ENCODE measurements at places on chromosomes 1 and 21. TPM values are rescaled to one million over a fixed set of nuclear protein-coding genes. Genes with fewer than 3 reads are reported as not detected.

GRCh38 chr1:204408074-204408507 lies 3.5 kb downstream of the PPP1R15B start:
- H3K27ac ChIP-seq = peak overlapping the region; percentile 3
- peaks cover 34% of the 10 kb centered on the region for H3K36me3 ChIP-seq
- peak overlapping the region; percentile 88 for H3K4me3 ChIP-seq
- H3K27me3 ChIP-seq = no peaks in the 10 kb centered on the region

Gene S100A7
- not detected for total RNA-seq

Gene OR2G6
- not detected for total RNA-seq

GRCh38 chr1:198641501-198641900 lies 2.7 kb downstream of the PTPRC start:
- H3K36me3 ChIP-seq = no peaks in the 10 kb centered on the region
- H3K27me3 ChIP-seq = no peaks in the 10 kb centered on the region
- DNase-seq = no peak

DNA sequence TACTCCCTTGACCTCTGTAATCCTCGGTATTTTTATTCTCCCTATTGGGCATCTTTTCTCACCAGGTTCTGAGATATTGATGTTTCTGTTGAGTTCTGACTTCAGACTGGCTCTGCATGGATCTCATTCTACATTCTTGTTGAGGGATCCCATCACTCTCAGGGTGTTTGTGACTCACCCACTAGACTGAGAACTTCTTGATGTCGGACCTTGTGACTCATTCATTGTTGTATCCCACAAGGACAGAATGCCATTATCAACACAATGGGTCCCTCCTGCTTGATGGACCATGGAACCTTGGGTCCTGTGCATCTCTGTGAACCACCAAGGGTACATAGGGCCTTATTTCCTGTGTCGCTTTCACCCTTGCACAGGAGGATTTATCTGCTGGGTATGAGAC lies 174.1 kb downstream of the PBX1 start:
- H3K4me3 ChIP-seq = no peak overlapping the region
- no peaks in the 10 kb centered on the region for H3K4me1 ChIP-seq
- H3K27me3 ChIP-seq = no peaks in the 10 kb centered on the region
- DNase-seq = no peak

Gene SEC16B
- total RNA-seq = 1.9 TPM

Gene C1QA
- 935 TPM for total RNA-seq

- H3K27me3 ChIP-seq = no peaks in the 10 kb centered on the region
- H3K27ac ChIP-seq = no peak overlapping the region
- no peaks in the 10 kb centered on the region for H3K4me1 ChIP-seq
- H3K36me3 ChIP-seq = no peaks in the 10 kb centered on the region
- no peak for DNase-seq
Measured at GRCh38 chr1:117215019-117215418, 4.3 kb upstream of the VTCN1 start.

Gene LCE2C
- total RNA-seq = not detected

- H3K27ac ChIP-seq = peak overlapping the region; percentile 63
- peaks cover 14% of the 10 kb centered on the region for H3K4me1 ChIP-seq
- no peaks in the 10 kb centered on the region for H3K27me3 ChIP-seq
- peak; percentile 65 for DNase-seq
- H3K36me3 ChIP-seq = no peaks in the 10 kb centered on the region
Measured at GRCh38 chr21:43278359-43278758, 109.6 kb downstream of the CRYAA start.

DNA sequence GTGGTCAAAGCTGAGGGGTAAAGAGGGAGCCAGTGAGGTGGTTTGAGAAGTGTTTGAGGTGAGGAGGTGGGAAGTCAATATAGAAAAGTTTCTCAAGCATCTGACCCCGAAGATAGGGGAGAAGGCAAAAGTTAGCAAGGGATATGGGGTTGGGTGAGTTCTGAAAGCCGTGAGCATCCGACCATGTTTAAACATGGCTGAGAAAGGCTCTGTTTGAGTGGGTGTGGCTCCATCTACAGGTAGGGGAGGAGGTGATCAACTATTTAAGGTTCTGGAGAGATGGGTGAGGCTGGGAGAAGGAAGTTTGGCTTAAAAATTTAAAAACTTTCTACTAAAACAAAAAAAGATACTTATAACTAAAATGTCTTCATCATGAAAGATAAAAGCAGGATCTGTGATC lies 273.8 kb downstream of the KCNJ6 start:
- DNase-seq = no peak
- H3K27ac ChIP-seq = no peak overlapping the region
- no peaks in the 10 kb centered on the region for H3K4me1 ChIP-seq

GRCh38 chr1:55088413-55088812 lies 49.1 kb downstream of the PCSK9 start:
- no peak overlapping the region for H3K27ac ChIP-seq
- H3K36me3 ChIP-seq = peaks cover 99% of the 10 kb centered on the region
- no peak for DNase-seq
- H3K4me1 ChIP-seq = no peaks in the 10 kb centered on the region

Gene NR1I3
- total RNA-seq = not detected

GRCh38 chr1:69451196-69451595 lies 116.5 kb upstream of the LRRC7 start:
- no peaks in the 10 kb centered on the region for H3K4me1 ChIP-seq
- H3K27ac ChIP-seq = no peak overlapping the region
- DNase-seq = no peak

DNA sequence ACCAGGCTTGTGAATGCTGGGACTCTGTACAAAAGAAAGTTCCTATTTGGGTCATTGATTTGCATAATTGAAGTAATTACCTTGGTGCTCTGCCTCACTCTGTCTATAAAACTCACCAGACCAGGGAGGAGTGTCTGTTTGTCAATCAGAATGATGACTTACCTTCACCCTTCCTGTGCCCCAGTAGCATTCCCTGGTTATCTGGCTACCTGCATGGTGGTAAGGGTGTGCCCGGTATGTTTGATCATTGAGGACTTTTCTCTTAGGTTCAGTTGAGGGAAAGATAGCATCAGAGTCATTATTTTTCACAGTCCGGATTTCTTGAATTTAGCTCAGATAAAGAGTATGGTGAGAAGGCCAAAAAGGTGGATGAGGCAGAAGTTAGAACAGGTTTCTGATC lies 190.0 kb downstream of the BRINP2 start:
- H3K27me3 ChIP-seq = no peaks in the 10 kb centered on the region
- no peak overlapping the region for H3K4me3 ChIP-seq
- no peak overlapping the region for H3K27ac ChIP-seq

GRCh38 chr1:31064718-31065309 lies 703 bp downstream of the PUM1 start:
- H3K27me3 ChIP-seq = no peaks in the 10 kb centered on the region
- peak; percentile 46 for DNase-seq
- H3K4me1 ChIP-seq = peaks cover 33% of the 10 kb centered on the region
- H3K4me3 ChIP-seq = peak overlapping the region; percentile 88
- peak overlapping the region; percentile 96 for H3K27ac ChIP-seq

DNA sequence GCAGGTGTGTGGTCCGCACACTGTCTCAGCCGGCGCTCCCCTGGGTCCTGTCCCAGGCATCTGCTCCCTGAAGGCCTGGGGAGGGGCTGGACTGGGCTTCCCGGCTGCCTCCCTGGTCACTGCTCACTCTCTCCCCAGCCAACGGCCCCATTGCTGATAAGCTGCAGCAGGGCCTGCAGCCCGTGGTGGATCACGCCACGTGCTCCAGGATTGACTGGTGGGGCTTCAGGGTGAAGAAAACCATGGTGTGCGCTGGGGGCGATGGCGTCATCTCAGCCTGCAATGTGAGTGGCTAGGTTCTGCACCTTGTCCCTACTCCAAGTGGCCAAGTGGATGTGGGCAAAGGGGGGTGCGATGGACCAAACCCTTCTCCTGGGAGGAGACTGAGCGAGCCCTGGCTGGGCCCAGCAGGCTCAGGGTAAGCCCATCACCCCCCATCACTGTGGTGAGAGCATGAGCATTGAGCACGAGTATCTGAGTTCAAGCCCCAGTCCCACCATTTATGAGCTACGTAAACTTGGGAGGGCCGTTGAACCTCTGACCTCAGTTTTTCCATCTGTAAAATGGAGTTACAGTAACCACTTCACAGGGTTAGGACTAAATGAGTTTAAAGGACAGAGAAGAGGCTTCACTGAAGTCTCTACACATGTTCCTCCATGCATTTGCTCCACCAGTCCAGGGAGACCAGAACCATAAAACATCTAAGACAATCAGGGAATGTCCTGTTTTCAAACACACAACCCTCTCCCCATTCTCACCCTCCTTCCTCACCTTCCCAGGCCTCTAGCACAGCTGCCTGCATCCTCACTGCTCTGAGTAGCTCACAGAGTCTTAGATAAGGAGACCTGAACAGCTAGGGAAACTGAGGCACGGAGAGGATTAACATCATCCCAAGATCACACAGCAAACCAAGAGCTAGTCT lies 6.5 kb downstream of the CTRC start:
- H3K4me1 ChIP-seq = no peaks in the 10 kb centered on the region
- no peak overlapping the region for H3K27ac ChIP-seq
- no peak for DNase-seq
- H3K36me3 ChIP-seq = no peaks in the 10 kb centered on the region
- H3K4me3 ChIP-seq = no peak overlapping the region

- no peak overlapping the region for H3K4me3 ChIP-seq
- no peak for DNase-seq
- no peaks in the 10 kb centered on the region for H3K36me3 ChIP-seq
- peaks cover 7% of the 10 kb centered on the region for H3K4me1 ChIP-seq
- no peaks in the 10 kb centered on the region for H3K27me3 ChIP-seq
- no peak overlapping the region for H3K27ac ChIP-seq
Measured at GRCh38 chr1:33456502-33456886, 16.0 kb upstream of the ZSCAN20 start.

GRCh38 chr1:11179125-11179524 lies 10.0 kb upstream of the ANGPTL7 start:
- DNase-seq = no peak
- H3K4me3 ChIP-seq = no peak overlapping the region
- H3K27ac ChIP-seq = no peak overlapping the region
- H3K36me3 ChIP-seq = peaks cover 49% of the 10 kb centered on the region
- no peaks in the 10 kb centered on the region for H3K27me3 ChIP-seq

Gene MAP3K21
- 9.2 TPM for total RNA-seq

GRCh38 chr1:182995894-182996293 lies 27.3 kb upstream of the LAMC1 start:
- no peaks in the 10 kb centered on the region for H3K27me3 ChIP-seq
- no peak for DNase-seq
- H3K27ac ChIP-seq = no peak overlapping the region

- no peak overlapping the region for H3K4me3 ChIP-seq
- H3K36me3 ChIP-seq = no peaks in the 10 kb centered on the region
Measured at GRCh38 chr1:180611016-180611930, 20.5 kb upstream of the XPR1 start.

- H3K36me3 ChIP-seq = no peaks in the 10 kb centered on the region
- peaks cover 41% of the 10 kb centered on the region for H3K27me3 ChIP-seq
- H3K4me1 ChIP-seq = no peaks in the 10 kb centered on the region
- DNase-seq = no peak
- H3K4me3 ChIP-seq = no peak overlapping the region
Measured at GRCh38 chr1:204714194-204714860, 28.8 kb upstream of the LRRN2 start.

DNA sequence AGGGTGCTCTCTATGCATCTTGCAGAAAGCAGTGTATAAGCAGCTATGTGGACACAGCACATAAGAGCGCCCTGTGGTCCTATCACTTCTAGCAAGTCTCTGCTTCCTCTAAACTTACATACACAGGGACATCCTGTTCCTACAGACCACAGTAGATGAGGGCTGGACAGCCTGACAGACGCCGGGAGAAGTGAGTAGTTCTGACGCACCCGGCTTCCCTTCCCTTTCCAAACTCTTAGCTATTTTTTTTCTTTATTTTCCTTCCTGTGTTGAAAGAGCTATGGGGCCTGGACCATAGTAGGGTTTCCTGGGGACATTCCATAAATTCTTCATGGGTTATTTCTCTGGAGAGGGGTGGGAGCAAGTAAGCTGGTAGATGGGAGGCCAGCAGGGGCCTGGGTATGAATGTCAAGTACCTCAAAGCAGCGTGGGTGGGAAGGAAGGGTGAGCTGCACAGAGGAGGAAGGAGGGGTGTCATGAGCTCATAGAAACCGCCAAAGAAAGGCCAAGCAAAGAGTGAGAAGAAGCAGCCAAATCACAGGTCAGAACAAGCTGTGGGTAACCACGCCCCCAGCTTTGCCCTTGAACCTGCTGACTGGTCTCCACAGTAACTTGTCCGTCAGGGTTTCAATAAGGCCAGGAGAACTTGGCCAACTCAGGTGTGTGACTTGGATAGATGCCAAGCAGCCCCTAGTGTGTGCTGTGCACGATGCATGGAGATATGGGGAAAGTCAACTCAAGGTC lies 36.6 kb downstream of the PLXNA2 start:
- peaks cover 34% of the 10 kb centered on the region for H3K36me3 ChIP-seq
- DNase-seq = peak; percentile 88
- peaks cover 87% of the 10 kb centered on the region for H3K4me1 ChIP-seq
- no peak overlapping the region for H3K4me3 ChIP-seq

Measured in lower lobe of right lung (tissue), 2 donors.